Adipocyte (in vitro differentiated cells): ENCODE measurements at places on chromosomes 11 and 22.
A peak's percentile ranks its signal among the peaks of the same experiment; 100 is the strongest.

DNA sequence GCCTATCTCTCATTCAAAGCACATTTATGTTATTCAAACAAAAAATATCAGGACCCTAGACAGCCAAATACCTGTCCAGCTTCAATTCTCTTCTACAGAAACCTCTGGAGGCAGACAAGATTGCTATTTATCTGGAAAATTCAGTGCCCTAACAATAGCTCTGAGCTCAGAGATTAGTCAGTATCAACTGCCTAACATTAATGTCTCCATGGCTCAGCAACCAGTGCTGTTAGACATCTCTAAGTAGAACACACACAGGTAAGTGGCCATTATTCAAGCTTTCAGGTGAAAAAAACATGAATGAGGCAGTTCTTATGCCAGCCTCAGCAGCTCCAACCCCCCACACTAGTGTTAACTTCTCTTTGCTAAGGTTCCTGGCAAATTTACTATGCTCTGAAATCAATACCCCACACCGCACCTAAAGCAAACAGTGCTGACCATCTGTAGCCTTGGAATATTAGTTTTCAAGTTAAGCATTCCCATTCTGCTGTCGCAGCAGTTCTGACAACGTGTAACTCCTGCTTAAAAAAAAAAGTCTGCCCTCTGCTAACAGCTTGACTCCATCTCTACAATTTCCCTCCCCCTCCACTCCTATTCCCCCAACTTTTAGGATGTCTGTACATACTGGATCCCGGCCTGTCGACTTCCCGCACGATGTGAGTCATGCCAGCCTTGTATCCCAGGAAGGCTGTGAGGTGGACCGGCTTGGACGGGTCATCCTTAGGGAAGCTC is 1.5 kb downstream of the RPL3 start:
- DNase-seq = peak; percentile 58

GRCh38 chr22:42758931-42759629 is 38.4 kb upstream of the A4GALT start:
- peak; percentile 22 for DNase-seq

DNA sequence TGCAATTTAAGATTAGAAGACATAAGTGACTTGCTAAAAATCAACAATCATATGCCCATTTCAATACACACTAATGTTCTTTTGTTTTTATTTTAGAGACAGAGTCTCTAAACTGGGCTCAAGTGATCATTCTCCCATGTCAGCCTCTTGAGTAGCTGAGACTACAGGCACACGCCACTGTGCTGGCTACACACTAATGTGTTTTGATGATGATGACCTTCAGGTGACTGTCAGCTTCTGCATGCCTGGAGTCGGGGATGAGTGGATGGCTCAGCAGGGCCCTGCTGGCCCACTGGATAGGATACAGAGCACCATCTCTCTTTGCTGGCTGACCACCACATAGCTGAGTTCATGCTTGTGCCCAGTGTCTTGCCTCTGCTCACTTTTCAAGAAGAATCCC is 27.0 kb upstream of the POU2AF1 start:
- DNase-seq = no peak

- DNase-seq = no peak
These were observed 142.0 kb downstream of the TRIM29 start for GRCh38 chr11:119995730-119996491.

DNA sequence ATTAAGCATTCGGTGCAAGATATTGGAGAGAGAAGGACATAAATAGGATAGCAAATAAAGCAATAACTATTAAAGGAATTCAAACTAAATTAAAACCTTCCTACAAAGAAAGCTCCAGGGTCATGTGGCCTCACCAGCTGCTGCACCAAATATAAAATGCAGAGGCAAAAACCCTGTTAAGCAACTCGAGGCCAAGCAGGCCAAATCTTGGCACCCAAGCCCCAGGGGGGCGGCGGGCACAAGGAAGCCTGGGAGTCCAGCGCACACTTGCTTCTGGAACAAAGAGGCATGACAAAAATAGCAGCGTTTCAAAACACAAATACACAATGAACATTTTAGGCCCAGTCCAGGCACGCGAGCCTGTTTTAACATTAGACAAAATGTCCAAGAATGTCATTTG is 20.8 kb downstream of the KRTAP5-6 start:
- DNase-seq = no peak

- no peak for DNase-seq
These were observed 13.1 kb downstream of the WNT11 start for GRCh38 chr11:76193219-76193618.

GRCh38 chr11:92504534-92504933 is 279.9 kb downstream of the FAT3 start:
- no peak for DNase-seq

DNA sequence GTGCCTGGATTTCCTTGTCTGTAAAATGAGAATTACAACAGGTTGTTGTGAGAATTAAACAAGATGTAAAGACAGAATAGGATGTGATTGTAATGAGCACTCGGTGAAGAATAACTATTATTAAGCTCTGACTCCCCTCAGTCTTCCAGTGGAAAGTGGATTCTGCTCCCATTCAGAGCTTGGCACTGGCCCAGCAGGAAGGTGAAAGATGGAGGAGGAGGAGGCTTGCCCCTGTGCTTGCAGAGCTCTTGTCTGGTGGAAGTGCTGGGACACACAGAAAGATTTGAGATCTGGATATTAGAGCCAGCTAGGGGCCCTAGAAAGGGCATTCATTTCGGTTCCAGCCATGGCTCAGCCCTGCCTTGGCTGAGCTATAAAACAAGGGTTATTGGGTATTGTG is 28.2 kb downstream of the PHLDB1 start:
- no peak for DNase-seq

GRCh38 chr11:9615031-9615451 is 41.6 kb downstream of the WEE1 start:
- peak; percentile 38 for DNase-seq

GRCh38 chr22:33409079-33409478 is 350.9 kb upstream of the SYN3 start:
- no peak for DNase-seq

DNA sequence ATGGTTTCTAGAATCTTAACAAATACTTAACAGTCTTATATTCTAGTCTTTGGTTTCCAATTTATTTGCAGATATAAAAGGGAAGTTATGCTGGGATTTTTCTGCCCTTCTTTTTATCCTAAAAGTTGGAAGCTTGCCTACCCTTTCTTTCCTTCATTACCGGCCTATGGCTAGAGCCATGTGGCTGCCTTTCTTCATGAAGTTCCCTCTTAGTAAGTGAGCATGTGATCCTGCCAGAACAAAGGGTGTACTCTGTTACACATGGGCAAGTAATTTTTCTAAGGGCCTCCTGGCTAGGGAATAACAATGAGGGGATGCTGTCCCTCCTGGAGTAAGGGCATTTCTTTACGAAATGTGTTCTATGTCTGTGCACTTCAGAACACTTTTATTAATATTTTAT is 252.1 kb upstream of the PITPNB start:
- DNase-seq = no peak

- DNase-seq = no peak
These were observed 5.5 kb downstream of the SNAP29 start for GRCh38 chr22:20864186-20864908.

GRCh38 chr11:65351511-65351910 is 3.0 kb upstream of the TIGD3 start:
- DNase-seq = no peak

- DNase-seq = no peak
These were observed 7.7 kb downstream of the MUC2 start for GRCh38 chr11:1082346-1082727.

DNA sequence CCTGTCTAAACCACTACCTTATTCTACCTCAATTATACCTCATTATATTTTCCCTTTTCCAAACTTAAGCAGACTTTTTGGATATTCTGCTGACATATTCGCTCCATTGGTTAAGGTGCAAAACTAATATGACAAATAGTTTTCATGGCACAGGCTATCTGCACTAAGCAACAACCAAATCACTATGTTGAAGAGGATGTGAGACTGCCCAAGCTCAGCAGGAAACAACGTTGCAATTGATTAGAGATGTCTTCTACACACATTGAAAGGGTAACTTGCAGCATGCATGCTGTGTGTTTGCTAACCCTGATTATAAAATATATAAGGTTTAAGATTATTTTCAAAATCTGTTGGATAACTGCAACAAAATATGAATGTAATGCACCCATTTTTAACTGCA is 61.6 kb downstream of the STK33 start:
- DNase-seq = no peak

DNA sequence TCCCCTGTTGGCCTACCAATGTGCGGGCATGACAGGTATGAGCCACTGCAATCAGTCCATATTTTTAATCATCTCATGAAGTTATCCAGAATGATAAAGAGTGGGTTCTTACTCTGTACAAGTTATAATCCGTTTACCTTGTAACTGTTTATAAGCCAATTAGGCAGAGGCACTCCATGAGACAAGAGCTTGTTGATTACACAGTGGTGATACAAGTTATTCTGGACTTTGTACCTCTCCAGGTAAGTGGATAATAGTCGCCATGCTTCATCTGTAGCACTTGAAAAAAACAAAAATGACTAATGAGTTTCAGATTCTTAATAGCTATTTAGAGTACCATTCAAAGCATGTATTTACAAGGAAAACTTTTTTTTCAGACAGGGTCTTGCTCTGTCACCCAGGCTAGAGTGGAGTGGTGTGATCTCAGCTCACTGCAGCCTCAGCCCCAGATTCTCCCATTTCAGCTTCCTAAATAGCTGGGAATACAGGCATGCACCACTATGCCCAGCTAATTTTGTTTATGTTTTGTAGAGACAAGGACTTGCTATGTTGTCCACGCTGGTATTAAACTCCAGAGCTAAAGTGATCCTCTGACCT is 17.7 kb upstream of the FNBP4 start:
- no peak for DNase-seq
